ENCODE measurements at places on chromosomes 3 and 15.

- DNase-seq = no peak
Observed at GRCh38 chr15:69762373-69763148, 309.9 kb downstream of the RPLP1 start.

DNA sequence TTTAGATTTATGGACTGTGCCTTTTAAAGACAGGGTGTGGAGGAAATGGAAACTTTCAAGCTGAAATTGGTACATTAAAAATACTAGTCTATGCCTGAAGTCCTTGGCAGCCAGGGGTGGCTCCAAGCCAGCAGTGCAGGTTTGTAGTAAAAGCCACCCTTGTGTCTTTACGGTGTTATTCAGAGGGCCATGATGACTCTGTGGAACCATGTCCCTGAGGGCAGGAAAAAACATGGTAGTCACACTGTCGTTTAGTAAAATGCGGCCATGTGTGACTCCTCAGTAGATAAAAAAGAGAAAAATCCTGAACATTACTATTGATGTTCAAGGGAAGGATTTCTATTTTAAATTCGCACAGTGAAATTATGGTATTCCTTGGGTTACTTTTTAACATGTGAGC lies 2.7 kb downstream of the FAN1 start:
- DNase-seq = no peak

GRCh38 chr3:53324105-53324504 lies 23.2 kb downstream of the DCP1A start:
- no peak for DNase-seq

- DNase-seq = no peak
Observed at GRCh38 chr15:47857014-47857775, 139.9 kb downstream of the SEMA6D start.

GRCh38 chr3:10228248-10228950 lies 19.9 kb upstream of the TATDN2 start:
- DNase-seq = peak; percentile 21

DNA sequence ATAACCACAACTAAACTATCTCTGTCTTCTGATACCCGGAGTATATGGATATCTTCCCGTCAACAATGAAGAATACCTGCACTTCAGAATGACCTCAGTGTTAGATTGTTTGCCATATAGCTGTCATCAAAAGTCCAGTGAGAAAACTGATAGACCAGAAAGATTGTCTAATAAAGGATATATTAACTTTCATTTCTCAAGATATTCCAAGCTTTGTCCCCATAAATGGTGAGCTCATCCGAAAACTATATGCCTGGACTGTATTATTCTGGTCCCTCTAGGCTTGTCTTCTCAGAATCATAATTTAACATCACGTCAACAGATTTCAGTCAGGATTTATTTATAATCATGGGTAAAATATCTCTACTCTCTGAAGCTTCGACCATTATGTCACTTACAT lies 100.5 kb downstream of the ATP8B4 start:
- no peak for DNase-seq

- DNase-seq = no peak
Observed at GRCh38 chr3:9061634-9062033, 98.4 kb upstream of the RAD18 start.

DNA sequence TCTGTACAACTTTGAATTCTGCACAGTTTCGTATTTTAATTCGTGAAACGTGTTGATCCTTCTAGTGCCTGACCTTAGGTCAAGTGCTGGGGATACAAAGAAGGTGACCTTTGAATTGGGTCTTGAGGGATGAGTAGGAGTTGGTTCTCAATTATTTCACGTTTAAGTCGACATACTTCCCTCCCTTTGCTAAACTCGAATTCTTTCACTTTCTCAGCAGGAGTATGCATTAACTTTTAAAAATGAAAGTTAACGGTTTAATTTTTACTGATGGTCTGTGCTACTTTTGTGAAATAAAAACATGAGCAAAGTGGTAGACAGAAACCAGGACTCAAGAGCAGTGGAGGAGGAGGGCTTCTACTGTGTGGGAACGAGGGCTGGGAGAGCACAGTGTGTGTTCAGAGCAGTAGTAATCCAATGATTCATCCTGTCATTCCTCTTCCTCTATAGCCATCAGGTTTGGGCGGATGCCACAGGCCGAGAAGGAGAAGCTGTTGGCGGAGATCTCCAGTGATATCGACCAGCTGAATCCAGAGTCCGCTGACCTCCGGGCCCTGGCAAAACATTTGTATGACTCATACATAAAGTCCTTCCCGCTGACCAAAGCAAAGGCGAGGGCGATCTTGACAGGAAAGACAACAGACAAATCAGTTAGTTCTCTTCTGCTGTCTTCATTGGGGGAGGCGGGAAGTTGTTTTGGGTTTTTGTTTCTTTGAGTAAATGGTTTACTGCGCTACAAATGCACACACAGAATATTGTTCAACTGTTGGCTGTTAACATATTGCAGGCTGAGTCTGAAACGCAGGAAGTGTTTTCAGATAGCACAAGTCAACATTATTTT lies 78.6 kb upstream of the TSEN2 start:
- DNase-seq = no peak

DNA sequence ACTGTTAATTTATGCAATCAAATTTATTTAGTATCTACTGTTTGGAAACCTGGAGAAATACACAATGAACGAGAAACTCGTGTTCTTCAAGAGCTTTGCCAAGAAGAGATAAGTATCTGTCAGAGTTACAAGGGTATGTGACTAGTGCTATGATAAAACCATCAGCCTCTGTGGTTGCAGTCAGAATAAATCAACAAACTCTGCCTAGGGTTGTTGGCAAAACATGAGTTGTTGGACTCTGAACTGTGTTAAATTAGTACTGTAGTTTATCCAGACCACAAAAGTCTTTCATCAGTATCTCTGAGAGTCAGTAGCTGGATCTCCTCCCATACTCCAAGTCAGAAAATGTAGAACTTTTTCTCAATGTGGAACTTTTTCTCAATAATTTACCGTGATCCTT lies 918.4 kb downstream of the NAALADL2 start:
- DNase-seq = no peak

DNA sequence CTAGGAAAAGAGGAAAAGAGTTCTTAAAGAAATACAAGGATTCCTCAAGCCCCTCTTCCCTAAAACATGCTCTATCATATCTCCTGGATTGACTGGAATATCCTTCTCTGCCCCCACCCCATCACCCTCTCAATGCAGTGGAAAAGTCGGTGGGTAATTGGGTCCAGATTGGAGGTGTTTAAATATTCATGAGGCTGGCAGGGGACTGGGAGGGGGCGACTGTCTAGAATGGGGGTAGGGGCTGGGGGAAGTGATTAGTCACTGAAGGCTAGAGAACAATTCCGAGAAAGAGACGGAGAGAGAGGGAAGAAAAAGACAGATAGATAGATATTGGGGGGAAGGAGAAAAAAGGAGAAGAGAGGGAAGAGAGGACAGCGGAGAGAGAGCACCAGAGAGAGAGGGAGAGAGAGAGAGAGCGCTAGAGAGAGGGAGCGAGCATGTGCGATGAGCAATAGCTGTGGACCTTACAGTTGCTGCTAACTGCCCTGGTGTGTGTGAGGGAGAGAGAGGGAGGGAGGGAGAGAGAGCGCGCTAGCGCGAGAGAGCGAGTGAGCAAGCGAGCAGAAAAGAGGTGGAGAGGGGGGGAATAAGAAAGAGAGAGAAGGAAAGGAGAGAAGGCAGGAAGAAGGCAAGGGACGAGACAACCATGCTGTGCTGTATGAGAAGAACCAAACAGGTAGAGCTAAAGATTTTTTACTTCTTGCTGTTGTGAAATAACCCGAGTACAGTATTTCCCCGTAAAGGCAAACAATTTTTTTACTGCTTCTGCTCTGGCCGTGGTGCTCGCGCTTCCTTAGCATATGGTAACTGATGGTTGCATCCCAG lies at the start of gene GAP43:
GAP43 (plus strand) TSS at position 467 of the 825 bp plus-strand sequence; CDS start at position 647, 180 bp downstream.
- DNase-seq = no peak

DNA sequence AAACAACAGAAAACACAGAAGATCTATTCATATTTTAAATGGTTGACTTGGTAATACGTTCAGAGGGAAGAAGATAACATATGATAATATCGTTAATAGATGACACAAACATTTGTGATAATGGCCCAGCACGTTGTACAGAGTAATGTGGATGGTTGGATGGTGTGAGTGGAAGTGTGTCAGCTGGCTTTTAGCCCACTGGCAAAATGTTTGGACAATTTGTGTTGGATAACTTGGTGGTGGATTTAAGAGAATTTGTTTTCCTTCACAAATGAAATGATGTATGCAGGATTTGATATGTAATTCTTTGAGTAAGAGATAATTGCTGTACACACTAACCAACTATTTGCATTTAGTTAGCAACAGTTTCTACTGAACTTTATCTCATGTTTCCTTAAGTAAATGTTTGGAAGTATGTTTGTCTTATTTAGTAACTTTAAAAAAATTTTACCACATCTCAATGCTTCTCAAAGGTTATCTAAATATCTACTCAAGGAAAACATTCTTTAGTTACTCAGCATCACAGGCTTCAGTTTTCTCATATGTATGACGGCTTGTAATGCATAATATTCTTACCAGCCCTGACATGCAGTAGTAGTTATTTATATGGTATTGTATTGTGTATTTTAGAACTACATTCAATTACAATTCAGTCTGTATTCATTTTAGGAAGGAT lies 328.5 kb upstream of the GOLIM4 start:
- DNase-seq = no peak

- no peak for DNase-seq
Observed at GRCh38 chr15:69159805-69160140, 662 bp upstream of the GLCE start.

DNA sequence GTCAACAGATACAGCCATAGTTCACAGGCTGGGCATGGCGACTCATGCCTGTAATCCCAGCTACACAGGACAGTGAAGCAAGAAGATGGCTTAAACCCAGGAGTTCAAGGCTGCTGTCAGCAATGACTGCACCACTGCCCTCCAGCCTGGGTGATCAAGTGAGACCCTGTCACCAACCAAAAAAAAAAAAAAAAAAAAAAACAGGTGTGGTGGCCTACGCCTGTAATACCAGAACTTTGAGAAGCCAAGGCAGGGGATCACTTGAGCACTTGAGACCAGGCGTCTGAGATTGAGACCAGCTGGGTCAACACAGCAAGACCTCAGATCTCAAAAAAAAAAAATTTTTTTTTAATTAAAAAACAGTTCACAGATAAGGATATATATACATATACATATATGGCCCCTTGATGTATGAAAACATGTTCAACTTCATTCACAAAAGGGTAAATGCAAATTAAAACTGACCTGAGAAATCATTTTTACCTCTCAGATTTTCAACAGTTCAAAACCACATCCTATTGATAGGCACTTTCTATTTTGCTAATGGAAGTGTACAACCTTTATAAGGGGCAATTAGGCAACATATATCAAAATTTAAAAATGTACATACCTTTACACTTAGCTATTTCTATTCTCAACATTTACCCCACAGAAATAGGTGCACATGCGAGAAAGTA lies 51.1 kb downstream of the OSBPL10 start:
- DNase-seq = no peak

- no peak for DNase-seq
Observed at GRCh38 chr3:52313774-52314188, 2.3 kb upstream of the DNAH1 start.

DNA sequence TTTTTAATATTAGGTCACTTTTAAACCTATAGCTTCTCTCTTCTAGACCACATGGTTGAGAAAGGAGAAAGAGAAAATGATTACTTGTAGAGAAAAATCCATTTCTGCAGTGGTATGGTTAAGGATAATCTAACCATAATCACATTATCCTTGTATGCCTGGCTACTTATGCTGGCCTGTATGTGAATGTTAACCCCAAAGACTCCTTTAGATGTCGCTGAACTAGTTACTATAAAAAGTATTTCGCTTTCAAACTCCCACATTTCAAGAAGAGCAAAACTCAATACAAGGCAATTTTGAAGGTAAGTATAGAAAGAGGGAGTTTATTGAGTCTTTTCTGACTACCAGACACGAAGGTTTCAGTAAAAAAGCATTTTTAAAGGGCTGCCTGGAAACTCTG lies 2.2 kb downstream of the KCTD6 start:
- DNase-seq = no peak

DNA sequence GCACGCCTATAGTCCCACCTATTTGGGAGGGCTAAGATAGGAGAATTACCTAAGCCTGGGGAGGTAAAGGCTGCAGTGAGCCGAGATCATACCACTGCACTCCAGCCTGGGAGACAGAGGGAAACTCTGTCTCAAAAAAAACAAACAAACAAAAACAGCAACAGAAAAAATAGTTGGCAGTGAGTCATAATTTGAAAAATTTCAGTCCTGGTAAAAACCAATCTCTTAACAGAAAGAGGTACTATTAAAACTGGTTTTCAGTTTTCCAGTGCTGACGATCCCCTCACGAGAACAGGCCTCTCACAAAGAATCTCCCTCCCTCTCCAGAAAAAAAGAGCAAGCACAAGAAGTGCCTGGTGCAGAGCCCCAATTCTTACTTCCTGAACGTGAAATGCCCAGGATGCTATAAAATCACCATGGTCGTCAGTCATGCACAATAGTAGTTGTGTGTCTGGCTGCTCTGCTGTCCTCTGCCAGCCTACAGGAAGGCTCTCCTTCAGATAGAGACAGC lies 22.8 kb upstream of the MAP4 start:
- no peak for DNase-seq

GRCh38 chr15:70328679-70329115 lies 231.0 kb upstream of the TLE3 start:
- DNase-seq = no peak

GRCh38 chr3:49460188-49460890 lies 9.7 kb upstream of the DAG1 start:
- no peak for DNase-seq

- DNase-seq = no peak
Observed at GRCh38 chr15:83132861-83133523, 25.5 kb downstream of the TM6SF1 start.

- DNase-seq = no peak
Observed at GRCh38 chr3:48784426-48785120, 63.1 kb downstream of the PRKAR2A start.

DNA sequence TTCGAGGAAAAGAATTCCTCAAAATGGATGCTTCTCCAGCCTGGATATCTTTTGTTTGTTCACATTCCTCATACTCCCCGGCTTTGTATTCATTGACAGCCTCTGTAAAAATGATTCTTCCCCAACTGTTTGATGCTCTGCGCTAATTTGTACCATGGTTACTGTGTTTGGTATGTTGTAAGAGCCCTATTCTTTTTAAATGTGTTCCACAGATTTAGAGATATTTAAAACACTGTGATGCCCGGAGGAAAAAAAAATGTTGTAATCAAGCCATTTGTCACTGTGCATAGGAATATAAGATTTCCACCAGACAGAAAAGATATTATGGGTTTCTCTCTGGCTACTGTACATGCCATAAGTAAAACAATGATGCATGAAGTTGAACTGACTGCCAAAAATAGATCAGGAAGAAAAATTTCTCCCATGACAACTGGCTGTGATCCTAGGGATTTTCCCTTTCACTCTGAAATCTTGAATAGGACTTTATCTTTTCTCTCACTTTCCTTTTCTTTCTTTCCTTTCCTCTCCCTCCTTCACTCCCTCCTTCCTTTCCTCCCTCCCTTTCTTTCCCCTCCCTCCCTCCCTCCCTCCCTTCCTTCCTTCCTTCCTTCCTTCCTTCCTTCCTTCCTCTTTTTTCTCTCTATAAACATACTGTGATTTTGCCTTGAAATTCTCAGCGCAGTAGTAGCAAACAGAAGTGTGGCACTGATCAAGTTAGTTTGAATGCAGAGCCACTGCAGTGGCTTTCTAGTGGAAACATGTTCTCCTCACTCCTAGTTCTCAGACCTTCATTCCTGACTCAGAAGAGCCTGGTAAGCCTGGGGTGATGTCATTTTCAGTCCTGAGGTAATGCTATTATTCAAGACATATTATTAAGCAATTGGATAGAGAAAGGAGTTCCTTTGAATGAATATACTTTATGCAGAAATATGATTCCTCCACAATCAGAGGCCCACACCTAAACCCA lies 254.9 kb upstream of the TBL1XR1 start:
- no peak for DNase-seq

GRCh38 chr3:69494185-69494584 lies 108.3 kb upstream of the FRMD4B start:
- no peak for DNase-seq
